ENCODE measurements at places on chromosomes 7 and 10.

DNA sequence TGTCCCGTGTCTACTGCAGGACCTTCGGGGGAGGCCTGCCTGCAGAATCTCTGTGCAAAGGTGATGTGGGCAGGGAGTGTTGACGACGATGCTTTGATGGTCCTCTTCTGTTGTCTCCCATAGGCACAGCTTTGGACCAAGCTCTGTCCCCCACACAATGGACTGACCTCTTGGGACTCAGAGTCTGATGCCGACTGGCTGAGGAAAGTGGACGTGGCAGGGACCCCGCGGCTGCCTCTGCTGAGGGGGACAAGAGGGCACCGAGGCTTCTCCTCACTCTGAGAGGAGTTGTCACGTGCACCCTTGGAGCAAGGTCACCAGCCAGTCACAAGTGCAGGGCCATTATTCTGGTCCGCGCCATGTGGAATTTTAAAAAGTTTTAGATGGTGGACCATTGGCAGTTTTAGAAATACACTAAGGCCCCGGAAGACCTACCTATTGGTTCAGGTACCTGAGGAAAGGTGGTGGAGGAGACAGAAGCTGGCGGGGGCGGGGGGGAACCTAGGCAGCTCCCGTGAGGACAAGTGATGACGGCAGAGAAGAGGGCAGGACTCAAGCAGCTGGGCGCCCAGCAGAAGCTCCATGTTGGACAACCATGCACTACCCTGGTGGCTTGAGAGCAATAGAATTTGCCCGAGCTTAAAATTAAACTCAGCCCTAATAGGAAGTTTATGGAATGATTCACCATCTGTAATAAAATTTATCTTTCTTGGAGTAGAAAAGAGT lies 331.4 kb downstream of the PTPRN2 start:
- no peak for DNase-seq

GRCh38 chr7:103856929-103857328 lies 132.5 kb downstream of the RELN start:
- DNase-seq: no peak

DNA sequence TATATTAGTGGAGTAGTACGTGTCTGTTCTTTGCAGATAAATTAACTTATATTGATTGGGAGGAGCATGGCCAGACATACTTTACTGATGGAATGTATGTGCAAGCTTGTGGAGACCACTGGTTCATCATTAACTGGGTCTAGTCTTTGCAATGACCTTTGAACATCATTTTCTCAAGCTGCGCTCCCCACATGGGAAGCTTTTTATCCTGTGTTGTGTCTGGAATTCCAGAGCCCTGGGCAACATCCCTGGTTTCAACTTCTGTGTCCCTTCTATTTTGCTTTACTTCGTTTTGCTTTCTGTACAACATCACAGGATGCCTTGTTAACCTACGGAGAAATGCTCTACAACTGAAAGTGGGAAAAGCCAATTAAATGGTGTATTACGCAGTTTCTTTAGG lies 38.3 kb downstream of the MACROH2A2 start:
- no peak for DNase-seq

DNA sequence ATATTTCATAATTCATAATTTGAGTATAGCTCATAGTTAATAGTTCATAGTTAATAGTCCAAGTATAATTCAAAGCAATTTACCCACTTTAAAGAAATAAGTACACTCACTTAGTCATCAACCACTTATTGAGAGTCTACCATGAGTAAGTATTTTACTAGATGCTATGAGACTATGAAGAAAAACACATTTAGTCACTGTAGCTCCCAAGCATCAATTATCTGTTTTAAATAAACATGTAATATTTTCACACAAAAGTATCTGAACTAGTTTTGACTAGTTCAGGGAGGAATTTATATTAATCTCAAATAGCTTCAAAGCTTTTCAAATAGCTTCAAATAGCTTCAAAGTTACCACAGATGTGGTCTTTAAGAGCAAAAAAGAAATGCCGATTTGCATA lies 119.2 kb downstream of the ANK3 start:
- no peak for DNase-seq

DNA sequence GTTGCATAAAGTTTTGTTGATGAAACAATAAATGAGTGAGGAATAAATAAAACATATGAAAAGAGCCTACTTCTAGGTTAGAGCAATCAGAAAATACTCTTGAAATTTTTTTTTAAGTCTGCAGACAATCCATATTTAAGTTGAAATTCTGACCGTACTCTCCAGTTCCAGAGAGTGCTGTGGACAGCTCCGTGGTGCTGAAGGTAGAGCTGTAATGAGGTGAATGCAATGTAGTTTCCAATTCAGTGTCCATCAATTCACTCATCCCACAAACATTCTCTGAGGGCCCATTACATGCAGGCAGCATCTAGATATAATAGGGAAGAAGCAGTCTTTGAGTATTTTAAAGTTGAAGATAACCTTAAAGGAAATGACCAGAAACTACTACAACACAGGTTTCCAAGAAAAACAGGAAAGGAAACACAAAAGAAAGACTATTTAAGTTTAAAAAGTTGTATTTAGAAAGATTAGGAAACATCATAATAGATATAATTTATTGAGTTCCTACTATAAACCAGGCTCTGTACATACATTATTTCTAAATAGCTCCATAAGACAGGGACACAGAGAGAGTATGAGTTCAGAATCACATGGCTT lies 44.0 kb upstream of the CRTAC1 start:
- no peak for DNase-seq

DNA sequence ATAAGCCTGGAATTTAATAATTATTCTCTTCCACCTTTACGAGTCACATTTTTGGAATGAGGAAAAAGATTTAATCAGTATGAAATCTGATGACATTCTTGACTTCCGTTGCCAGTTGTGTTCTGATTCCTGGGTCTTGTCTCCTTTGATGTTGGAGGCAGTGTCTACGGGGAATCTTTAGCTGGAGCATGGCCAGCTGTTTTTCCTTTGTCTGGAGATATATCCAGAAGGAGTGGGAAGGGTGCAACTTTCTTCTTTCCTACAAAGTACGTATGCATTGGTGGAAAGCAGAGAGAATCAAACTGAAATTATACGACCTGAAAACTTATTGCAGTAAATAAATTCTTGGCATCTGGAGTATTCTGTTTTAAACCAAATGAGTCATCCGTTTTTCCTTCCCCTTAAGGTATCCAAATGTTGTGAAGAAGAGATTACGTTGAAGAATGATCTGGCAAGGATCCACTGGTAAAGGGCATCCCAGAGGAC lies 6.9 kb upstream of the GNG11 start:
- DNase-seq: no peak

GRCh38 chr7:37430640-37431039 lies 18.0 kb downstream of the ELMO1 start:
- DNase-seq: no peak

- DNase-seq: no peak
Measured at GRCh38 chr10:94047293-94047692, 53.6 kb downstream of the PLCE1 start.

- DNase-seq: no peak
Measured at GRCh38 chr7:33832271-33832721, 73.0 kb upstream of the BMPER start.

DNA sequence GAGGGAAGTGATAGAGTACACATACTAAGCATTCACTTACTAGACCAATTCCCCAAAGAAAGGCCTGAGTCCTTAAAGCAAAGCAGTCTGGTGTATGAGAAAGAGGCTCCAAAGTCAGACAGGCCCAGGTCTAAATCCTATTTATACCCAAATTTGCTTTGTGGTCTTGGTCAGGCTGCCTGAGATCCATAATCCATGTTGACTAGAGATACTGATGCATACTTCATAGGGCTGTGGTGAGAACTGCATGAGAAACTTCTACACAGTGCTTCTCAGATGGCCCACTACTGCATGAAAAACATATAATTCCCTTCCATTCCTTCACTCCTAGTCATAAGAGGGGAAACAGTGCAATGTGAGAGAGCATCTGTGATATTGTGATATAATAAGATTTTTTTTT lies 81.6 kb upstream of the SP4 start:
- DNase-seq: no peak

GRCh38 chr7:4175346-4175973 lies 506.6 kb upstream of the FOXK1 start:
- DNase-seq: no peak

- no peak for DNase-seq
Measured at GRCh38 chr10:45429790-45430189, 55.8 kb downstream of the ALOX5 start.

DNA sequence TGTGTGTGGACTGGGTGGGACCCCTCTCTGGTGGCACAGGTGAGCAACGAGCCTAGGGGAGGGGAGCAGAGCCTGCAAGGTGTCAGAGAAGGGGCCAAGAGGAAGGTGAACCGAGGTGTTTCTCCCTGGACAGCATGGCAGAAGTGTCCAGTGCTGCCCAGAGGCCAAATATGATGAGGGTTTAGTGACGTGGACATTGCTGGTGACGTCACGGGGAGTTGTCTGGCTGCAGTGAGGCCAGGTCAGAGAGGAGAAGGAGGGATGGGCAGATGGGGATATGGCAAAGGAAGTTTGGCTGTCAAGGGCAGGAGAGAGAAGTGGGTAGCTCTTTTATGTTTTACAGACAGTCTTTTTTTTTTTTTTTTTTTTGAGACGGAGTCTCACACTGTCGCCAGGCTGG lies 2.6 kb upstream of the ZNF853 start:
- DNase-seq: no peak

DNA sequence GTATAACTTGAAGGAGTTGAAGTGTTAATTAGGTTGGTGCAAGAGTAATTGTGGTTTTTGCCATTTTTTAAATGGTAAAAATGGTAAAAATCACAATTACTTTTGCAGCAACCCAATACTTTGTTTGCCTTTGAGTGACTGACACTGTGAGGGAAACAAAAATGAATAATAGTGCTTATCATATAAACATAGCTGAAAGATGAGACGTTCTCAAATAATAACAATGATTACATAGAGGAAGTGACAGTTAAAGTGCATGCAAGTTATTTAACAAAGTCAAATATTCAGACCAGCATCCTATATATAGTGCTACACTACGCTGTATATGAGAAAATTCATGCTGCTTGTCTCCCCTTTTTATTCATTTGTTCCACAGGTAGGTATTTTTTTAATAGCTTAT lies 4.7 kb upstream of the HBP1 start:
- DNase-seq: no peak

DNA sequence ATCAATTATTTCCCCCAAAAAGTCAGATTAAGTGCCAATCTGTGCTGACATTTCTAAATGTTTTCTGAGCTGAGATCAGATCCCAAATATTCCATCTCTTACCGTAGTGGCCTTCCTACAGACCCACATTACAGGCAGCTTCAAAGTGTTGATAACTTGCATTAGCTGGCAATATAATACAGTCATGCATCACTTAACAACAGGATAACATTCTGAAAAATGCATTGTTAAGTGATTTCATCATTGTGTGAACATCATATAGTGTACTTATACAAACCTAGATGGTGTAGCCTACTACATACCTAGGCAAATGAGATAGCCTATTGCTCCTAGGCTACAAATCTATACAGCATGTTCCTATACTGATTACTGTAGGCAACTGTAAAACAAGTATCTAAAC lies 22.4 kb downstream of the SLC25A13 start:
- no peak for DNase-seq

DNA sequence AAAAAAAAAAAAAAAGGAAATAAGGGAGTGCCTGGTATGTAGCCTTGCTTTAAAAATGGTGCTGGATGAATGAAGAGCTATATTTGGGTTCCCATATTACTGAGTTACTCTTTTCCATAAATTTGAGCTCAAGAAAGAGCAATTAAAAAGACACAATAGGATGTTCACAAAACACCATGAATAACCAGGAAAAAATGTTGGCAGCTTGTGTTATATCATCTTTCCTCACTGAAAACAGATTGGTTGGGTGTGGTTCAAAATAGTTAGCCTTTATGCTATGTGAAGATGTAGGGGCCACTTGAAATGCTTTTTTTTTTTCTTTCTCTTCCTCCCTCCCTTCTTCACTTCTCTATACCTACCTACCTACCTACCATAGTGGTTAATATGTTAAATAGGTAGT lies 256.9 kb downstream of the STK31 start:
- DNase-seq: no peak

GRCh38 chr10:79404690-79405131 lies 40.7 kb downstream of the ZCCHC24 start:
- no peak for DNase-seq

GRCh38 chr7:44955733-44956132 lies 23.1 kb downstream of the MYO1G start:
- DNase-seq: no peak

DNA sequence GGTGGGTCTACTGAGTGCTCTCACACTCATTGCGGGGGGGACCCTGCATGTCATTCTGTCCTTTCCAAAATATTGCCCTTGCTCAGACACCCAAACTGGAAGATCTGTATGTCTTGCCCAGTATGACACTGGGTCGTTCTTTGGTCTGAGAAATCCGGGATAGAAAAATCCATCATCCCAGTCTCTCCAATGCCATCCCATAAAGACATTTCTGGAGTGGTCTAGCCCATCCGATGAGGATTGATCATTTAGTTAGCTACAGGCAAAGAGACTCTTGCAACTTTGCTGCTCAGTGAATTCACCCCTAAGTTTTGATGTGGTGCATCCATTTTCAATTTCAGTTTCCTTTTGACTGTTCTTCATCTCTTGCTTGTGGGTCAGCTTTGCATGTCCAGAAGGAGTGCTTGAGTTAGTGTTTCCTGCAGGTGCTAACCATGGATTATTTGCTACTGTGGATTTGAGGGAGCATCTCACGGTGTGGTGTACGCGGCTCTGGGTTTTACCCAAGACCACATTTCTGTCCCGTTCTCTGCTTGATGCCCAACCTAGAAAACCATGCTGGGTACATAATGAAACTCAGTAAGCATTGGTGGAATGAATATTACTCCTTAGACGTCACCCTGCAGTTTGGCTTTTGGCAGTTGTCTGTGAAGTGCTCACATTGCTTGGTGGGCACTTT lies 247.0 kb upstream of the MKI67 start:
- DNase-seq: no peak

DNA sequence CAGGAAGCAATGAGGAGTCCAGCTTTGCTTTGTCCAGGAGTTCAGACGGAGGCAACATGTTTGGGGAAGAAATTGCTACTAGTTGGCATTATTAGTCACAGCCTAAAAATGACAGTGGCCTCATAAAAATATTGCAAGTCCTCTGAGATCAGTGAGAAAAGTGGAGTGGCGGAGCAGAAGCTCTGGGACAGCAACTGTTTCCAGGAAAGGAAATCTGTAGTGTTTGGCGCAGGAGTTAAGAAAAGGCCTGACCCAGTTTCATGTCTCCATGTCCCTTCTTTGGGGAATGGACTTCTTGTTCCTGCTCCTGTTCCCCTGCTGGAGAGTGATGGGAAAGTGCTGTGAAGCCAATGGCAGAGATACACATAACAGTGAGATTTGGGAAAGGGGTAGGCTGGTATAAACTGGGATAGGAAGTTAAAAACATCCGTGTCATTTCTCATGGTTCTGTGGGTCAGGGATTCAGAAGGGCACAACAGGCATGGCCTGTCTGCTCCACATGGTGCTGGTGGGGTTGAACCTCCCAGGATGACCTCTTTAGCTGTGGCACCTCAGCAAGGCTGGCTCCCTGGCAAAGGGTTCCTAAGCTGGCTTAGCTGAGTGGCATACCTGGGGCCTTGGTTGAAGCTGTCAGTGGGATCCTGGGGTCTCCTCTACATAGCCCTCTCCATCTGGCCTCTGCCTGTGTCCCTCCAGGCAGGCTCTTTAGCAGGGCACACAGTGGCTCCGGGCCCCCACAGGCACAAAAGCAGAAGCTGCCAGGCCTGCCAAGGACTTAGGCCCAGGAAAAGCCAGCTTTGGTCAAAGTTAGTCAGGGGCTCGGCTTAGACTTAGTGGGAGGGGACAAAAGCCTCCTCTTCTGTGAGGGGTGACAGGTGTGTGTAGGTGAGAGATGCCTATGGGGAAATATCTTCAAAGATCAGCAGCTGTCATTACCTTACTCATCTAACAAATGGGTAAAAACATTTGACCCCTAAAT lies 77.7 kb downstream of the WDFY4 start:
- no peak for DNase-seq

- DNase-seq: no peak
Measured at GRCh38 chr10:133132473-133133291, 27.3 kb upstream of the KNDC1 start.

Measured in NCI-H1048 (cell line).